ENCODE measurements at places on chromosomes 1 and 21.
A peak's percentile ranks its signal among the peaks of the same experiment; 100 is the strongest.

DNA sequence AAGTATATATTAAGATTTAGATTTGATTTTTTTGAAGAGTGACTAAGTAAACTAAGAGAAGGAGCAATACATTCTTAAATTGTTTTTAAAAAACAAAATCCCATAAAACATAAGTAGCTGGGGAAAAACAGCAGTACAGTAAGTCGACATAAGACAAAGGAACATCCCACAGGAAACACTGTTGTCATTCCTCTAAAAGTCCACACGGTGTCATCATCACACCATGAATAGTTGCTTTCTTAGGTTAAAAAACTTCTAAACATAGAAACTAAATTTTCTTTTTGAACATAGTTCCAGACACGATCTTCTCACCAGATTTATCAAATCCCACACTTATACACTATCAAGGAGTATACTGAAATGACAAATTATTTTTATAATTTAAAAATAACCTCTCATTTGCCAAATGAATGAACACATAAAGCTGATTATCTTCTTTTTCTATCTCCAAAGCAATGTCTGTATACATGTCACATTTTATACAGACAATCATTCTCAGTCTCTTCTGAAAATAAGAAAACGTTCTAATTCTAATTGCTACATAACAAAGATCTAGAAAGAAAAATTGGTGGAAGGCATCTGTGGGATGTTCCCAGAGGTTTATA, 15.8 kb downstream of the ODF2L start:
- DNase-seq: peak; percentile 61

DNA sequence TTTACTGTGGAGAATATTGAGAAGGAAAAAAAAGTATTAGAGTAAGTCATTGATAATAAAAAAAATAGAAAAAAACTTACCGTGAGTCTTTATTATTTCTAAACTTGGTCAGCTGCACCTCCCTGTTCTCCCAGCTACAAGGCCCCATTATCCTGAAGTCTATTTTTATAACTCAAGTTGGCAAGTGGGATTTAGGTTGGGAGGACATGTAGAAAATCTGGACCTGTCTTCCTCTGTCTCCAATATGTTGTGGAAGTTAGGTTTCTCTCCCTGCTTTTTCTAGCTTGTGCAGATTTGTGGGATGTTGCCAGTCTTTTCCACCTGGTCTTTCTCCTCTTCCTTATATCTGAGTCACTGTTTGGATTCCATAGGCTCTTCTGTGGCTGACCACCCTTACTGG, 361.4 kb downstream of the HLX start:
- no peak for DNase-seq

- DNase-seq: no peak
Observed at GRCh38 chr1:162151900-162152829, 82.7 kb downstream of the NOS1AP start.

DNA sequence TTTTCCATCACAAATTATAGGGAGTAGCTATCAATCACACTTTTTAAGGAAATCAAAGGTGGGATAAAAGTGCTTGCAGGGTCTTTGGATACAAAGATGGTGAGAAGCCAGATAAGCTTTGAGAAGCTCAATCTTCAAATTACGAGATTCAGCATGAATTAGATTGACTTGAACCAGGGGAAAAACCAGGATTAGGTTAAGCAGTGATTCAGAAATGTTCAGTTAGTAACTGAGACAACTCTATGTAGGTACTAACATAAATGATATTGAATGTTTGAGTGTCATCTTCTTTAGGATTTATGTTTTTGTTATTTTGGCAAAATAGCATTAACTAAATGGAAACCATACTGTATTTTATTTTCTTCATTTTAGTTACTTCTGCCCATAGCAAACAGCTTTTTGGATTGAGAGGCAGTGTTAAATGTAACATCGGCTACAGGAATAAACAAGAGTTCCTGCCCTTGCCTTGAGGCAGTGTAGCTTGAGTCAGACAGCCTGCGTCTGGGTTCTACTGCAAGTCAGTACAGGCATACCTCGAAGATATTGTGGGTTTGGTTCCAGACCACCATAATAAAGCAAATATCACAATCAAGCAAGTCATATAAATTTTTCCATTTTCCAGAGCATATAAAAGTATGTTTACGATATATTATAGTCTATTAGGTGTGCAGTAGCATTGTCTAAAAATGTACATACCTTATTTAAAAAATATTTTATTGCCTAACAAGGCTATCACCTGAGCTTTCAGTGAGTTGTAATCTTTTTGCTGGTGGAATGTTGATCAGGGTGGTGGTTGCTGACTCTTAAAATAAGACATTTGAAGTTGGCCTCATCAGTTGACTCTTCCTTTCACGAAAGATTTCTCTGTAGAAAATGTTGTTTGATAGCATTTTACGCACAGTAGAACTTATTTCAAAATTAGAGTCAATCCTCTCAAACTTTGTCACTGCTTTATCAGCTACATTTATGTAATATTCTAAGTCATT, 36.9 kb upstream of the BACH1 start:
- no peak for DNase-seq

- DNase-seq: peak; percentile 90
Observed at GRCh38 chr1:26321315-26322041, 3.7 kb downstream of the CD52 start.
